ENCODE measurements at places on chromosomes 3 and 15. TPM values are rescaled to one million over a fixed set of nuclear protein-coding genes. Genes with fewer than 3 reads are reported as not detected.

GRCh38 chr3:188198001-188198400, 44.0 kb downstream of the LPP start:
- no peak for DNase-seq

GRCh38 chr3:26050776-26051175, 260.9 kb downstream of the OXSM start:
- DNase-seq: no peak

UROC1 gene
- not detected for total RNA-seq

KLF15 gene
- total RNA-seq: 0.72 TPM

SEC62 gene
- total RNA-seq: 127 TPM
